ENCODE measurements at places on chromosomes 1 and 21.

GRCh38 chr21:27677546-27677945 lies 710.7 kb upstream of the ADAMTS5 start:
- H3K36me3 ChIP-seq = no peaks in the 10 kb centered on the region
- H3K4me1 ChIP-seq = no peaks in the 10 kb centered on the region
- H3K27me3 ChIP-seq = no peaks in the 10 kb centered on the region
- H3K27ac ChIP-seq = no peak overlapping the region
- no peak overlapping the region for H3K4me3 ChIP-seq
- DNase-seq = no peak

DNA sequence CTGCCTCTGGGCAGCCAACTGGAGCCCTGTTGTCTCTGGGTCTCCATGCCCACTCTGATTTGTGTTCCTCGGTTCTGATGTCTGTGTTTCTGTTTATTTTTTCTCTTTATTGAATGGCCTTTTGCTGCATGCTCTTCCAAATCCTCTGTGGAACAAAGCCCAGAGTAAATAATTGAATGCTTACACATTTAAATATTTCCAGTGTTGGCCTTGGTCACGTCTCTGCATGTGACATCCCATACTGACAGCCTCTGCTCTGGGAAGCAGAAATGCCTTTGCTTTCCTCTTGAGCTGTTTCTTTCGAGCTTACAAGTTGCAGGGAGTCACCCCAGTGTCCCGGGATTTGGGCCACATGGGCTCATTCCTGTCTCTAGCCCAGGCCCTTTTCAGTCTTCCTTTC lies 267.9 kb downstream of the PTPRU start:
- no peaks in the 10 kb centered on the region for H3K36me3 ChIP-seq
- no peak overlapping the region for H3K4me3 ChIP-seq
- H3K4me1 ChIP-seq = no peaks in the 10 kb centered on the region
- H3K27ac ChIP-seq = no peak overlapping the region
- no peak for DNase-seq
- H3K27me3 ChIP-seq = no peaks in the 10 kb centered on the region

GRCh38 chr1:34983700-34984355 lies 1.3 kb downstream of the TMEM35B start:
- no peaks in the 10 kb centered on the region for H3K4me1 ChIP-seq
- peak overlapping the region; percentile 96 for H3K4me3 ChIP-seq
- H3K27me3 ChIP-seq = no peaks in the 10 kb centered on the region
- no peak for DNase-seq

- no peak for DNase-seq
- H3K36me3 ChIP-seq = no peaks in the 10 kb centered on the region
- no peak overlapping the region for H3K27ac ChIP-seq
- no peaks in the 10 kb centered on the region for H3K4me1 ChIP-seq
- no peaks in the 10 kb centered on the region for H3K27me3 ChIP-seq
Observed at GRCh38 chr1:197862671-197863070, 39.8 kb upstream of the C1orf53 start.

DNA sequence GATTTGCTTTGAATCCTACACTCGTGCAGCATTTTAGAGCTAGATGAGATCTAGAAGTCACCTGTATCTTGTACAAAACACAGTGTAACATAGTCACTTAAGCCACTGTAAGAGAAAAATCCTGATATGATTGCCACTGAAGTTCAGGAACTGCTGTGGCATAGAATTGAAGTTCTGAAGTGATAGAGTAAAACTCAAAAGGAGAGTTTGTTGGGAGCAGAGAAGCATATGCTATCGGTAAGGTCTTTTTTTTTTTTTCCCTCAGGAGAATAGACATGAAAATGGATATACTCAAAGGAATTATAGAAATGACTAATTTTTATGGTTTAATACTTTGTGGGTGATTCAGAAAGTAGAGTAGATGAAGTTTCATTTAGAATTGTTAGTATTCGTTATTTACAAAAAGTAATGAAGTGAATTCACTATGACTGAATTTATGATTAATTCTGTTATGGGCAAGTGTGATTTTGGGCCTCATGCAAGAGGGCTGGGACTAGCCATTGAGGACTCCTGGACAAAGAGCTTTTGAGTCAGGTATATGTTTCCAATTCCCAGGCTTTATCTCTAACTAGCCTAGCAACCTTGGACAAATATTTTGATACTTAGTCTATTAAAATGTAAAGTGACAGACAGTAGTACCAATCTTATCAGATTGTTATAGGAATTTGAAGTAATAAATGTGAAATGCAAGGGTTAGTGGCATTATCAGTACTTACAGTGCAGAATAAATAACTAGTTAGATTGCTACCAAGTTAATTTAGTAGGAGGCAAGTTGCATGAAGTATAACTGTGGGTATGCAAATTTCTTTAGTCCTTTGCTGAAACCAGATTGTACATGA lies 3.1 kb downstream of the KCTD3 start:
- H3K4me1 ChIP-seq = peaks cover 20% of the 10 kb centered on the region
- H3K36me3 ChIP-seq = no peaks in the 10 kb centered on the region
- peak overlapping the region; percentile 25 for H3K27ac ChIP-seq
- H3K4me3 ChIP-seq = no peak overlapping the region
- H3K27me3 ChIP-seq = no peaks in the 10 kb centered on the region
- DNase-seq = no peak

DNA sequence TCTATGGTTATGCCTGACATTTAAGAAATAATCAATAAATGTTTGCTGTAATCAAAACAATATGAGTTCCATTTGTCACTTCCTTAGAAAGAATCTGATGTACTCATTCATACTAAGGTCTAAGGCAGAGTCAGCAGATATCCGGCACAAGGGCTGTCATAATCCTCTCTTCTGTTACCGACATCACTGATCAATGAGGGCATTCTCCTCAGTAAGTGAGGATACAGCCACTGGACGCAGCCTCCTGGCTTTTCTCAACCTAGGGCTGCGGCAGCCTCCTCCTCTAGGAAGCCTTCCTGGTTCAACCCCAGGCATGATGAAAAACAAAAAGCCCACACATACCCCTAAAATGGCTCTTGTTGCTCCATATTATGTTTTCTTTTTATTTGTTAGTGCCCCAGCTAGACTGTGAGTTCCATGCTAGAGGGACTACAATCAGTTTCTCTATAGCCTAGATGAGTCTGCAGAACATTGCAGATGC lies 40.7 kb upstream of the TENT5C start:
- peaks cover 6% of the 10 kb centered on the region for H3K4me1 ChIP-seq
- no peak overlapping the region for H3K27ac ChIP-seq
- H3K4me3 ChIP-seq = no peak overlapping the region
- DNase-seq = no peak

DNA sequence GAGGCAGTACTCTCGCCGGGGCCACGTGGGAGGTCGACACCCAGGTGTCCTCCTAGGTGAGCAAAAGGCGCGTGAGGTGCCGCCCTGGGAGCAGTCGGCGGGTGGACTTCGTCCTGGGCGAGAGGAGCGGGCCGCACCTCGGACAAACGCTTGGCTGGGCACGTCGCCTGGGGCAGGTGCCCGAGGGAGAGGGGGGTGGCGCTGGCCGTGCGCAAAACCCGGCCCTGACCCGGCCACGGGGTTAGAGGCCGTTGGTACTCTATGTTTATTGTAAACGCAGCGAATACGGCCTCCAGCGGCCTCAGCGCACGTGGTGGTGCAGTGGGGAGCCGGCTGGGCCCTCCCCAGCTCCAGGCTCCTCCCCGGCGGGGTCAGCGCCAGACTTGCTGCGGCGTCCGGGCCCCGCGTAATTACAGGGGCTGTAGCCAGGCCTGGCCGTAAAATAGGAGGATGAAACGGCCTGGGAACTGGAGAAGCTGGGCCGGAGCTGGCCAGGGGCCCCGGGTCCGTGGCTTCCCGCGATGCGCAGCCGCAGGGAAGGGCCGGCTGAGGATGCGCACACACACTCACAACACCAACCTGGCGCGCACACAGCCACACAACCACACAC lies 1.6 kb upstream of the EFNA1 start:
- H3K4me1 ChIP-seq = peaks cover 14% of the 10 kb centered on the region
- H3K27ac ChIP-seq = peak overlapping the region; percentile 99
- peak overlapping the region; percentile 64 for H3K4me3 ChIP-seq
- H3K36me3 ChIP-seq = no peaks in the 10 kb centered on the region

GRCh38 chr1:150385537-150386445 lies 21.8 kb downstream of the RPRD2 start:
- H3K36me3 ChIP-seq = no peaks in the 10 kb centered on the region
- H3K27me3 ChIP-seq = no peaks in the 10 kb centered on the region
- H3K4me1 ChIP-seq = no peaks in the 10 kb centered on the region

- DNase-seq = no peak
- no peaks in the 10 kb centered on the region for H3K27me3 ChIP-seq
- H3K27ac ChIP-seq = peak overlapping the region; percentile 95
- no peaks in the 10 kb centered on the region for H3K36me3 ChIP-seq
- peak overlapping the region; percentile 70 for H3K4me3 ChIP-seq
Observed at GRCh38 chr1:48470481-48470855, 1.5 kb downstream of the SPATA6 start.

DNA sequence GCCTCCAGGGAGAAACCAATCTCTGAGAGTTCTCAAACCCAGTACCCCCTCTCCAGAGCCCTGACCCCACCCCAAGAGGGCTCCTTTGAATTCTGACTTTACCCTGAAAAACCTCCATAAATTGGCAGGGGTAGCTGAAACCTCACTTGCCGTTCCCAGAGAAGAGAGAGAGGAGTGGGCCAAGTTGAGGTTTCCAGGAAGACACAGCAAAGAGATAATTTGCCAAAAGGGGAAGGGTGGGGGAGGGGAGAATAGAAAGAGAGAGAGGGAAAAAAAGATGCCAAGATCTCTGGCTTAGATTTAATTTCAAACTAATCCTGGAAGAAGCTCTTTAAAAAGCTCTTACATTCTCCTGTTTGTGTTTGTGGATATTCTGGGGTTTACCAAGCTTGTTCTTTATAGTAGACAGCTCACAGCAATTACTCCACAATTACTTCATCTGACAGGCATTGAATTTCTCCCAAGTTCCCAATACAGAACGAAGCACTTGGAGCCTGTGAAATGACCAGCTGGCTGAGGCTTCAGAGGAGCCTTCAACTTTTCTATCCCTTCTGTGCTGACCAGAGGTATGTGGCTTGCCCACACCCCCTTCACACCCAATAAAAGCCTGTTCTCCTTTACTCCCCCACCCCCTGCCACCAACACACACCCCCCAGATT lies 1.1 kb upstream of the GRHL3 start:
- no peaks in the 10 kb centered on the region for H3K36me3 ChIP-seq
- no peak overlapping the region for H3K27ac ChIP-seq
- no peak for DNase-seq
- H3K4me3 ChIP-seq = no peak overlapping the region

DNA sequence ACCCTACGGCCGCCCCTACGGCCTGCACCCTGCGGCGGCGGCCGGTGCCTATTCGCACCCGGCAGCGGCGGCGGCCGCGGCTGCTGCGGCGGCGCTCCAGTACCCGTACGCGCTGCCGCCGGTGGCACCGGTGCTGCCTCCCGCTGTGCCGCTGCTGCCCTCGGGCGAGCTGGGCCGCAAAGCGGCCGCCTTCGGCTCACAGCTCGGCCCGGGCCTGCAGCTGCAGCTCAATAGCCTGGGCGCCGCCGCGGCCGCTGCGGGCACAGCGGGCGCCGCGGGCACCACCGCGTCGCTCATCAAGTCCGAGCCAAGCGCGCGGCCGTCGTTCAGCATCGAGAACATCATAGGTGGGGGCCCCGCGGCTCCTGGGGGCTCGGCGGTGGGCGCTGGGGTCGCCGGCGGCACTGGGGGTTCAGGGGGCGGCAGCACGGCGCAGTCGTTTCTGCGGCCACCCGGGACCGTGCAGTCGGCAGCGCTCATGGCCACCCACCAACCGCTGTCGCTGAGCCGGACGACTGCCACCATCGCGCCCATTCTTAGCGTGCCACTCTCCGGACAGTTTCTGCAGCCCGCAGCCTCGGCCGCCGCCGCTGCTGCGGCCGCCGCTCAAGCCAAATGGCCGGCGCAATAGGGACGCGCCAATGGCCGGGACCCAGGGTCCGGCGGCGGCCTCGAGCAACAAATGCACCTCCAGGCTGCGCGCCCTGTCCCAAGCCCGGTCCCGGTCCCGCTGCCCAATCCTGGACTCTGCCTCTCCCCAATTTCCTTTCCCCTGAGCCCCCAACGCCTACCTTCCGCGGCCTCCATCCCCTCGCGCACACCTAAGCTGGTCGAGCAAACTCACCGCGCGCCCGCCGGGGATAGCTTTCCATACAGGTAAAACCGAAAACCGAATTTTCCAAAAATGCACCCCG lies 1.8 kb downstream of the FOXD3 start:
- H3K4me3 ChIP-seq = peak overlapping the region; percentile 53
- H3K4me1 ChIP-seq = peaks cover 49% of the 10 kb centered on the region
- no peak for DNase-seq

DNA sequence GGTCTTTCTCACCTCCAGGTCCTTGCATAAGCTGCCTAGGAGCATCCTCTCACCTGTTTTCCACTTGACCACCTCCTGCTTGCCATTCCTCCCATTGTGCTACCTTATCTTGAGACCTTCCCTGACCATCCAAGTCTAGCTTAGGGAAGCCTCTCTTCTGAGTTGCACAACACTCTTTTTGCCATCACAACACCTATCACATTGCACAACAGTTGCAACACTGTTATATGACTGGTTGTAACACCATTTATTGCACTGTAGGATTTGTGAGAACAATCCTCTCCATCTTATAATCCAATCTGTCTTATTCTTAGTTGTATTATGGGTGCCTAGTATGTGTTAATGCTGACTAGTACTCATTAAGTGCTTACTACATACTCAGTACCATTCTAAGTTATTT lies 488.7 kb downstream of the OMA1 start:
- H3K36me3 ChIP-seq = no peaks in the 10 kb centered on the region
- no peak overlapping the region for H3K4me3 ChIP-seq
- DNase-seq = no peak
- H3K27me3 ChIP-seq = no peaks in the 10 kb centered on the region

GRCh38 chr1:40081871-40082270 lies 15.2 kb downstream of the PPT1 start:
- DNase-seq = no peak
- H3K36me3 ChIP-seq = no peaks in the 10 kb centered on the region
- H3K4me1 ChIP-seq = peaks cover 22% of the 10 kb centered on the region
- H3K27ac ChIP-seq = no peak overlapping the region

- peaks cover 87% of the 10 kb centered on the region for H3K36me3 ChIP-seq
- H3K4me1 ChIP-seq = peaks cover 46% of the 10 kb centered on the region
- no peak overlapping the region for H3K27ac ChIP-seq
Observed at GRCh38 chr21:44090325-44090724, 16.9 kb upstream of the PWP2 start.

DNA sequence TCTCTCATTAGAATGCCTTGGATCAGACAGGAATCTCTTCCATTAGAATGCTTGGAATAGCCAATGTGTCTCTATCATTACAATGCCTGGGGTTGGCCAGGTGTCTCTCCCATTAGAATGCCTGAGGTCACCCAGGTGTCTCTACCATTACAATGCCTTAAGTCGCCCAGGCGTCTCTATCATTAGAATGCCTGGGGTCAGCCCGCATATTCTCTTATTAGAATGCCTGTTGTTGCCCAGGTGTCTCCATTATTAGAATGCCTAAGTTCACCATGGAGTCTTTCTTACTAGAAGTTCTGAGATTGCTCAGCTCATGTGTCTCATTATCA lies 60.2 kb downstream of the RNF187 start:
- H3K4me1 ChIP-seq = no peaks in the 10 kb centered on the region
- no peak overlapping the region for H3K27ac ChIP-seq
- H3K4me3 ChIP-seq = no peak overlapping the region
- H3K27me3 ChIP-seq = no peaks in the 10 kb centered on the region

- DNase-seq = no peak
- no peaks in the 10 kb centered on the region for H3K27me3 ChIP-seq
- H3K36me3 ChIP-seq = no peaks in the 10 kb centered on the region
- no peak overlapping the region for H3K27ac ChIP-seq
- no peak overlapping the region for H3K4me3 ChIP-seq
- H3K4me1 ChIP-seq = no peaks in the 10 kb centered on the region
Observed at GRCh38 chr1:73100216-73100615, 817.9 kb upstream of the NEGR1 start.
